ENCODE measurements at places on chromosomes 4 and X.

DNA sequence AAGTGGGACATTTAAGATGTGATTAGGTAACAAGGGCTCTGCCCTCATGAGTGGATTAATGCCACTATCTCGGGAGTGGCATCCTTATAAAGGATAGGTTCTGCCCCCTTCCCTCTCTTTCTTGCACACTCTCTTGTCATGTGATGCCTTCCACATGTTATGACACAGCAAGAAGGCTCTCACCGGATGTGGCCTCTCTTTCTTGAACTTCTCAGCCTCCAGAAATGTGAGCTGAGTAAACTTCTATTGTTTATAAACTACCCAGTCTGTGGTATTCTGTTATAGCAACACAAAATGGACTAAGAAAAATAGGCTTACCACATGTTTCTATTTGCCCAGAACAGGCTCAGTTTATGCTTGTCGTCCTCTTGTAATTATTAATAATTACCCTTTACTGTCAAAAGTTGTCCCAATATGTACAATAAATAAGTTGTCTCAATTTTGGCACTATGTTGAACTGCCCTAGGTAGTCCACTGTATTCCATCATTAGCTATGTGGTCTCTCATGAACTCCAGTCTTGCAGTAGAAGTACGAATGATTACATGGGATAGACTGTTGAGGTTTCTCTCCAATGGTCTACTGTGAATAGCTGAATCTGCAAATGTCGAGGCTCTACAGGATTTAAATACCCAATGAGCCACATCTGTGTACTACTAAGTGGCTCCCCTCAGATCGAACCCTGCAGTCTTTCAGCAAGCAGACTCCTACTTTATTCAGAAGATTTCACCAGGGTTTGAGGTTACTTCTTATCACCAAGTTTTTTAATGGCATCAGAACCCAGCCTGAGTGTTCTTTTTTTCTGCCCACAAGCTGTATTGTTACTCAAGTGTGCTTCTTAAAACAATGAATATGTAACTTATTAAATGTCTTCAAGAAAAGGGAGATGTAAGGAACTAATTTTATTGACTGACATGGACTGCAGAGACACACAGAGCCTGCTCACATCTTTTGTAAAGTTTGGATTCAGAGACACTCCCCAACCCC, 102.0 kb upstream of the LEF1 start:
- DNase-seq: no peak
- no peak overlapping the region for H3K27ac ChIP-seq
- H3K4me1 ChIP-seq: peaks cover 8% of the 10 kb centered on the region
- H3K4me3 ChIP-seq: no peak overlapping the region
- H3K36me3 ChIP-seq: peaks cover 2% of the 10 kb centered on the region

GRCh38 chr4:168878623-168879022, 131.4 kb downstream of the CBR4 start:
- peaks cover 27% of the 10 kb centered on the region for H3K36me3 ChIP-seq
- peak overlapping the region; percentile 56 for H3K4me3 ChIP-seq
- peaks cover 25% of the 10 kb centered on the region for H3K4me1 ChIP-seq

GRCh38 chr4:101599620-101600019, 190.9 kb upstream of the BANK1 start:
- H3K36me3 ChIP-seq: no peaks in the 10 kb centered on the region
- no peak for DNase-seq

DNA sequence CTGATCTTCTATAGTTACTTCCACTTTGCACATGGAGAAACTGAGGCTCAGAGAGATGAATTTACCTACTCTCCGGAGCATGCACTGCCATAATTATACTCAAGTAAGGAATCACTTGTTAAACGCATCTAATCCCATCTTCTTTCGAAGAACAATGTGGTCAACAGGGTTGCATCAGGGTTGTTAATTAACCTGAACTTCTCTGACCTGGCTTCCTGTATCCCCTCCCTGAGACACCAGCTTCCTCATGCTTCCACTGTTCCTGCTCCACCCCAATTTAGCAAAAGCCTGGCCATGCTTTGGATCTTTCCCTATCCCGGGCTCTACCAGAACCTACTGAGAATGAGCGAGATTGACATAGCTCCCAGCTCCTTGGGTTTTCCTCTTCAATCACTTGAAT, 136.7 kb downstream of the SMIM20 start:
- no peak for DNase-seq
- peaks cover 3% of the 10 kb centered on the region for H3K36me3 ChIP-seq
- H3K4me3 ChIP-seq: no peak overlapping the region
- peaks cover 13% of the 10 kb centered on the region for H3K4me1 ChIP-seq

GRCh38 chr4:139934057-139934707, 219.8 kb downstream of the MAML3 start:
- no peaks in the 10 kb centered on the region for H3K27me3 ChIP-seq
- H3K4me1 ChIP-seq: peaks cover 8% of the 10 kb centered on the region

- H3K4me1 ChIP-seq: no peaks in the 10 kb centered on the region
Observed at GRCh38 chr4:73765296-73765695, 24.9 kb downstream of the CXCL8 start.

DNA sequence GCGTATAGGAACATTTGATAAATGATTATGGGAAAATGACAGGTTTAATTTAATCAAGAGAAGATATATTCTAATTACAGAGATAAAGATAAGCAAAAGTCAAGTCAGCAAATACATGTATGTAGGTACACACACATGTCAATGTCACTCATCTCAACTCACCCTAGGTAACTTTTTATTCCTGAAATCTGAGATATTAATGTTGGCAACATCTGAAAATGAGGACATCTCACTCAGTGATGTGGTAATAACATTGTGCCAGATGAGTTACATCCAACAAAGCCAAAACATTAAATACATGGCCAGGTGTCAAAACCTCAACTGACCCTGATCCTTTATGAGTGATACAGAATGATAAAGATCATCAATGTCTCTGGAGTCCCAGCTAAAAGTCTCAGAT, 363.3 kb upstream of the F9 start:
- DNase-seq: no peak
- no peaks in the 10 kb centered on the region for H3K27me3 ChIP-seq
- H3K27ac ChIP-seq: no peak overlapping the region
- H3K4me3 ChIP-seq: no peak overlapping the region

GRCh38 chrX:131565909-131566308, 22.0 kb downstream of the OR13H1 start:
- H3K4me3 ChIP-seq: no peak overlapping the region
- H3K36me3 ChIP-seq: peaks cover 2% of the 10 kb centered on the region
- peaks cover 17% of the 10 kb centered on the region for H3K4me1 ChIP-seq
- no peak for DNase-seq
- no peaks in the 10 kb centered on the region for H3K27me3 ChIP-seq
- H3K27ac ChIP-seq: no peak overlapping the region

DNA sequence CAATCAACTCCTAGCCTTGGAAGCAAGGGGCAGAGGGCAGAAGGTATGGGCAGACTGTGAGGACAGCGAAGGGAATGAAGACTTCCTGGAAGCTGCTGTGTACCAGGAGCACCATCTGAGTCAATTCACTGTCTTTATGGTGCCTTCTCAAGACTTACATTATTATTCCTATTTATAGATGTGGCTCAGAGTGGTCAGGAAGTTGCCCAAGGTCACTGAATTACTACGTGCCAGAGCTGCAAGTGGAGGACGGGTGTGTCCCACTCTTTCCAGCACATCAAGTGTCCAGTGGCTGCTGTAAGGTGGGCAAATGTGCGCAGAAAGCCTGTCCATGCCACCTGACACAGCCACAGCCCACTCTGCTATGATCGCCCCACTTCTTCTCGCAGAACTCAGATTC, 32.0 kb downstream of the SMPX start:
- peaks cover 38% of the 10 kb centered on the region for H3K4me1 ChIP-seq
- no peaks in the 10 kb centered on the region for H3K27me3 ChIP-seq
- H3K4me3 ChIP-seq: no peak overlapping the region
- no peaks in the 10 kb centered on the region for H3K36me3 ChIP-seq

GRCh38 chrX:1659664-1660461, 45.0 kb downstream of the ASMT start:
- no peak overlapping the region for H3K27ac ChIP-seq
- H3K36me3 ChIP-seq: no peaks in the 10 kb centered on the region
- H3K4me1 ChIP-seq: peaks cover 14% of the 10 kb centered on the region
- H3K4me3 ChIP-seq: no peak overlapping the region

DNA sequence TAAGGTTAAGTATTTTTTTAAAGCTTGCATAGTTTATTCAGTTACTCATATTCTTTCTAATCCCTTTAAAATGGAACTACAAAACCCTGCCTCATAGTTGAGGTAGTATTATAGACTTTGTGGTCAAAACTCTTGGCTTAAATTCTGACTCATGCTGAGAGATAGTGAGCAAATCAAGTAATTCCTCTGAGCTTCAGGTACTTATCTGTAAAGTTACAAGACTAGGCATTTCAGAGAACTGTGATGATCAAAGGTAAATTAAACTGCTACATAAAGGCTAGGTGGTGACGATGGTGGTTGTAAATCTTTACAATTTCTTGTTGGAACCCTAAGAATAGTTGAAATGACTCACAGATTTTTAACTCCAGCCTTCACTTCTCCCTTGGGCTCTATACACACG, 3.2 kb upstream of the CLOCK start:
- peaks cover 14% of the 10 kb centered on the region for H3K4me1 ChIP-seq
- no peak overlapping the region for H3K27ac ChIP-seq
- H3K36me3 ChIP-seq: no peaks in the 10 kb centered on the region
- no peak for DNase-seq
- no peaks in the 10 kb centered on the region for H3K27me3 ChIP-seq

DNA sequence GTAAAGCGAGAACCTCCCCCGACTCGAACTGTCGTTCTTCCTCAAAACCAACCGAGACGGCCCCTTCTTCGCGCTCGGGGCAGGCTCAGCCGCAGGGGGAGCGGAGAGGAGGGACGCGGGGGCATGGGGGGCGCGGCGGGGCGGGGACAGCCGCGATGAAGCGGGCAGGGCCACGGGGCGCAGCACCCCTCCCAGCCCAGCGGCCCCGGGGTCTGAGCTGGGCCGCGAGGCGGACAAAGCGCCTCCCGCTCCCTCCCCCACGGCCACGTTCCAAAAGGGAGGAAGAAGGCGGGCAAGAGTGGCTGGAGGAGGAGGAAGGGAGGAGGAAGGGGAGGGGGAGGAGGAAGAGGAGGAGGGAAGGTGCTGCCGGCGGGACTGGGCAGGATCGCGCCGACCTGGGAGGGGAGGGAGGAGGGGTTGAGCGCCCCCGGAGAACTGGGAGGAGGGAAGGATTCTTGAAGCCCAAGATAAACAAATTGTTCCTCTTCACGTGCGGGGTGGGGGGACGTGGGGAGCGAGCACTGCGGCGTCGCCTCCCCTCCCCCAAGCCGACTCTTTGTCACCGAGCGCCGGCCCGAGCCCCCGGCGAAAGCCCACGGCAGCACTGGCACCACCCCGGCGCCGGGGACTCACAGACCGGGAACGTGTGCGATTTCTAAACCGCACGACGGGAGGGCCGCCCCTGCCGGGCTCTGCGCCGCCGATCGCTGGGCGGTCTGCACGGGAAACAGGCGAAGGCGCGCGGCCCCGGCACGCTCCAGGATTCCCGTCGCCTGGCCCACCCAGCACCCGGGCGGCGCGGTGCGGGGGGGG, 2.9 kb downstream of the MAML3 start:
- H3K4me3 ChIP-seq: peak overlapping the region; percentile 95
- peaks cover 40% of the 10 kb centered on the region for H3K4me1 ChIP-seq
- peak; percentile 87 for DNase-seq
- H3K27ac ChIP-seq: peak overlapping the region; percentile 98
- no peaks in the 10 kb centered on the region for H3K27me3 ChIP-seq
- no peaks in the 10 kb centered on the region for H3K36me3 ChIP-seq

DNA sequence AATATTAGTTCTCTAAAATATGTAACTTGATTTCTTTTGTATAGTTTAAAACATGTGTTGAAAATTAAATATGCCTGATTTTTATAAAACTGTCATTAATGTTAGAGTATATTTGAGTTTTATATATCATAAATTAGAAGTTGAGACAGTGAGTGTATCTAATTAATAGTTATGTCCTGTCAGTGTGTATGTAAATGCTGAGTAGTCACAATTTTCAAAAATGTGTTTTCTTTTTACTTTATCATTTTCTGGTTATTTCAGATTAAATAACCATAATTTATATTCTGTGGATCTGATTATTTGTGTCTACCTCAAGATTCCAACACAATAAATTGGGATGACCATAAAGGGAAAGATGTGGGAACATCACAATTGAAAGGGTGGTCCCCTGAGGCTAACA, 82.7 kb upstream of the CXXC4 start:
- H3K27ac ChIP-seq: no peak overlapping the region
- no peaks in the 10 kb centered on the region for H3K36me3 ChIP-seq
- no peaks in the 10 kb centered on the region for H3K4me1 ChIP-seq
- no peaks in the 10 kb centered on the region for H3K27me3 ChIP-seq

DNA sequence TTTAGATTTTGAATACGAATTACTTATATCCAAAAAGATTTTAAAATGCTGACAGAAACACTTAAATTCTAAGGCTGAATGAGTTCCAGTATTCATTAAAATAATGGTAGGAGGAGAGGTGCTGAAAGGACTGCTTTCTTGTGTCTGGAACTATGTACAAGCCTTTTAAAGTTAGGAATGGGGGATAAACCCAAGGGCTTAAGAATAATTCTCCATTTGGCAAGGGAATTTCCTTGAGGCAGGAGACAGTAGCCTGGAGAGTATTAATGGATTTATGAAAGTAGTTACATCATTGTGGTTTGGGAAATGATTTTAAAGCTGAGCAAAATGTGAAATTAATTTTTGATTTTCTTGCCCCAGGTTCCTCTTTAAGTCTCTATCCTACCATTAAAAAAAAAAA, 266.5 kb upstream of the KCNIP4 start:
- no peak overlapping the region for H3K4me3 ChIP-seq
- H3K27me3 ChIP-seq: peaks cover 42% of the 10 kb centered on the region
- no peaks in the 10 kb centered on the region for H3K36me3 ChIP-seq
- DNase-seq: no peak

- no peak for DNase-seq
- H3K27me3 ChIP-seq: peaks cover 23% of the 10 kb centered on the region
- H3K36me3 ChIP-seq: no peaks in the 10 kb centered on the region
Observed at GRCh38 chr4:1590244-1590643, 93.9 kb downstream of the FAM53A start.

DNA sequence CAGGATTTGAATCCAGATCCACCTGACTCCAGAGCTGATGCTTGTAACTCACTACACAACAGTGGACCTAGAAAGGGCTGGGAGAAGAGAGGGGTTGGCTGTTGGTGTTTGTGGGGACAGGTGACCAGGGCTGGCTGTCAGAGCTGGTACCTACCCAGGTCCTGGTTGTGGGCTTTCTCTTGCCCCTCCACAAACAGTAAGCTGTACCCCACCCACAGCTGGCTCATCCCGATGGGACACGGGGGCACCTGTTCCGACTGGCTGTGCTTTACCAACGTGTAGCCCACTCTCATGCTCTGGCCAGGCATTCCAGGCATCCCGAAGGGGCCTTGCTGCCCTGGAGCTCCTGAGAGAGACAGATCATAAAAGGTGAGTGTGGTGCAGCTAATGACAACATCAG, 68.7 kb downstream of the ATG4A start:
- peaks cover under 1% of the 10 kb centered on the region for H3K4me1 ChIP-seq
- H3K4me3 ChIP-seq: no peak overlapping the region
- no peaks in the 10 kb centered on the region for H3K27me3 ChIP-seq

GRCh38 chrX:153845195-153845594, 14.9 kb upstream of the PDZD4 start:
- H3K36me3 ChIP-seq: no peaks in the 10 kb centered on the region
- H3K4me1 ChIP-seq: no peaks in the 10 kb centered on the region
- H3K27ac ChIP-seq: no peak overlapping the region
- no peak overlapping the region for H3K4me3 ChIP-seq

- no peaks in the 10 kb centered on the region for H3K27me3 ChIP-seq
- no peak overlapping the region for H3K27ac ChIP-seq
- no peaks in the 10 kb centered on the region for H3K36me3 ChIP-seq
Observed at GRCh38 chrX:74835566-74835965, 89.7 kb downstream of the NEXMIF start.

All from mesothelial cell of epicardium (in vitro differentiated cells).